ENCODE measurements at places on chromosomes 5 and 9. TPM values are rescaled to one million over a fixed set of nuclear protein-coding genes. Genes with fewer than 3 reads are reported as not detected.

IER5L gene
- 15.2 TPM for total RNA-seq

PFDN1 gene
- total RNA-seq: 79.2 TPM

PRRT1B gene
- total RNA-seq: not detected

GRCh38 chr5:176342766-176343458, 18.7 kb downstream of the KIAA1191 start:
- no peak for DNase-seq

DNA sequence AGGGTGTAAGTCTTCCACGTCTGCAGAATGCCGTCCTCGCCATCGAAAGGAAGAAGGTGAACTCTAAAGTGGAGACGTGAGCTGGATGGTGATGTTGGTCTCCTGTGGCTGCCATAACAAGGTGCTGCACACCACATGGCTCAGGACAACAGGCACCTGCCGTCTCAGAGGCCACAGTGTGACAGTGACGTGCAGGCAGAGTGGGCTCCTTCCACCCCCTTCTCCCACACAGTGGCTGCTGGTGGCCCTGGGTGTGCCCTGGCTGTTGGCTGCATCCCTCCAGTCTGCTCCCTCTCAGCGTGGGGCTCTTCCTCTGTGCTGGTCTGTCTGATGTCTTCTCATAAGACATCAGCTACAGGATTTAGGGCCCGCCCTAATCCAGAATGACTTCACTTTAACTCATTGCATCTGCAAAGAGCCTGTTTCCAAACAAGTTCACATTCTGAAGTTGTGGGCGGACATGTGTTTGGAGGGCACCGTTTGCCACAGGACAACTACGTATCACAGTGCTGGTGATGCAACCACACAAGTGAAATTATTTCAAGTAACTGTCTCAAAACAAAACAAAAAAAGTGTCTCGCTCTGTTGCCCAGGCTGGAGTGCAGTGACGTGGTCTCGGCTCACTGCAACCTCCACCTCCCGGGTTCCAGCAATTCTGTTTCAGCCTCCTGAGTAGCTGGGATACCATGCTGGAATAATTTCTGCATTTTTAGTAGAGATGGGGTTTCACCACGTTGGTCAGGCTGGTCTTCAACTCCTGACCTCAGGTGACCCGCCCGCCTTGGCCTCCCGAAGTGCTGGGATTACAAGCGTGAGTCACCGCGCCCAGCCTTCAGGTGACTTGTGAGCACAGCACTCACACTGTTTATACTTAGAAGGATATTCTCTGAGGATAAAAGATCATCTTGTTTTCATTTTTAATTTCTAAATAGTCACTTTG, 31.2 kb upstream of the CLPTM1L start:
- no peak for DNase-seq

GRCh38 chr5:50768634-50769033, 102.2 kb downstream of the PARP8 start:
- DNase-seq: no peak

GRCh38 chr5:146836226-146836842, 42.2 kb downstream of the PPP2R2B start:
- no peak for DNase-seq

- DNase-seq: no peak
Observed at GRCh38 chr9:86734771-86735170, 212.5 kb downstream of the GAS1 start.

- DNase-seq: no peak
Observed at GRCh38 chr5:90709323-90710155, 150.9 kb downstream of the ADGRV1 start.

DNA sequence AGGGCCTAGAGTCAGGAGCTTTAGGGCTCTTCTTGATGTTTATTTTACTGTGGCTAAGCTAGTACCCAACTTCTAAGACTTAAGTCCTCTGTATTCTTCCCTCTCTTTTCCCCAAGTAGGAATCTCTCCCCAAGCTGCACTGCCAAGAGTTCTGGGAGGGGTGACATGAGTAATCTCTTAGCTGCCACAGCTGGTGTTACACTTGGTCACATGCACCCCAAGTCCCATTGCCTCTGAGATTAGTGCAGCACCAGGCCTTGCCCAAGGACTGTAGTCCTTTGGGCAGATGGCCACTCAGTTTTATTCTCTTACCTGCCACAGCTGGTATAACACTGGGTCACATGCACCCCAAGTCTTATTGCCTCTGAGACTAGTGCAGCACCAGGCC, 114.7 kb upstream of the RIOK2 start:
- no peak for DNase-seq
